Activated T-cell treated with anti-CD3 and anti-CD28 coated beads, Interleukin-2, amount 50 U/mL, for 24 hours (primary cell): ENCODE measurements at places on chromosomes 5 and 9.

GRCh38 chr9:6909181-6909580, 151.4 kb downstream of the KDM4C start:
- no peak for DNase-seq

GRCh38 chr5:9924614-9925013, 294.5 kb upstream of the TAS2R1 start:
- no peak for DNase-seq

DNA sequence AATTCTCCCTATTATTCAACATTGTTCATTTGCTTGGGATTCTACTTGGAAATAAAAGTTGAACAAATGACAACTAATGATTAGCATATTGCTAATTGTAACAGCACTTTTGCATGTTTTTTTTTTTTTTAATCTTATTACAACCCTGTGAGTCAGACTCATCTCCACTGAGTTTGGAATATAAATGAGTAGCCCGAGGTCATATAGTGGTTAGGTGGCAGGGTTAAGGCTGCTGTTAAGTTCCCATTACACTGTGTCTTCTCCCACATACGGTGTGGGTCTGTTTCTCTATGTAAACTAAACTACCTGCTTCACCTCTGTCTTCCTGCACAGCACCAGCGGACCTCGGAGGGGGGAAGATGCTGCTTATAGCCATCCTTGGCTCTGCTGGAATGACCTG, 92.4 kb downstream of the EQTN start:
- DNase-seq: no peak

DNA sequence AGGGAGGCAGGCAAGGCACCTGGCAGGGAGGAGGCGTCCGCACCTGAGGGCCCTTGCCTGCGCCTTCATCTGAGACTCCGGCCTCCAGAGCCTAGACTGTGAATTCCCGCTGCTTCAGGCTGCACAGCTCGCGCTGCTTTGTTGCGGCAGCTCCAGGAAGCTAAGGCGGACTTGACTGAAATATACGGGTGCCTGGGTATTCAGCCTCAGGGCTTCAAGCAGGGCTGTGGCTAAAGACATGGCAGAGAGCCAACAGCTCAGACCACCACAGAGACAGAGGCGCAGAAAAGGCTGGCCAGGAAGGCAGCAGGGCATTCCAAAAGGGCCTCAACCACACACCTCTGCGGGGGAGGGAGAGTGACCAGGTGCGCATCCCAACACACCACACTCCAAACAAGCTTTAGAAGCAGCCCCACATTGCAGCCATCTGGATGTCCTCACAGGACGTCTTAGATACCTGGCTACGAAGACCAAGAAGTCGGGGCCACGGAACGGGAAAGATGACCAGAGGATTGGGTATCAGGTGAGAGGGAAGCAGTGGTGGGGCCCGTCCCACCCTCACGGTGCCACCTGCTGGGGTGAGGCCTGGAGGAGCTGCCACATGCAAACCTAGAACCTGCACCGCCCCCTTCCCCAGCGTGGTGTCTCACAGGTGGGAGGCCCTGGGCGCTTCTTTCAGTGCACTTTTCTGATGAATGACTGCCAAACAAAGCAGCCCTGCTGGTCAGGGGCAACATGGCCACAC, 1.7 kb upstream of the DPH7 start:
- no peak for DNase-seq

DNA sequence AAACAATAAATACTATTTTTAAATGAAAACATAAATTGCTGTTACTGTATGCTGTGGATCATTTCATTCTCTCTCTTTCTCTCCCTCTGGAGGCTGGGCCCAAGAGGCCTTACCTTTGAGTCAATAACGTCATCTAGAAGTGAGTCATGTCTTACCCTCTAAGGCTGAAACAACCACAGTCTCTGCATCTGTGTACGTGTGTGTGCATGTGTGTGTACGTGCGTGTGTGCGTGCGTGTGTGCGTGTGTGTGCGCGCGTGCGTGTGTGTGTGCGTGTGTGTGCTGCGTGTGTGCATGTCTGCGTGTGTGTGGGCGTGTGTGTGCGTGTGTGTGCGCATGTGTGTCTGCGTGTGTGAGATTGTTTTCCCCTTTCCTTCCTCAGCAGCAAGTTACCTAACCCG, 13.6 kb upstream of the IL17B start:
- no peak for DNase-seq

DNA sequence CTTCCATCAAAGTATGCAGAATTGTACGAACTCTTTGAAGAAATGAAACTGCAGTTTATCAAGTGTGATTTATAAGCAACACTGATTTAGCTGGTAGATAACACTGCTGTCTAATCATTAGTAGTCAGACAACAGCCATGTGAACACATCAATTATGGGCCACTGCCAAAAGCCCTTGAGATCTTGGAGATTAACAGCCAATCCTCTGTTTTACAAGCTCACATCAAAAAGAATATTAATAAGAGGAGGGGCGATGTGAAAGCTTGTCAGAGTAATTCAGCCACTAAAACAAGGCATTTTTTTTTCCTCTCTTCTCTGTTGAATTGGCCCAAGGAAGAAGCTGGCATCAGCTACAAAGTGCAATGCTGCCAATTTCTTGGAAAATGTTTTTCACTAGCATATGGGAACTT, 28.1 kb downstream of the ZNF608 start:
- DNase-seq: no peak

- DNase-seq: no peak
Observed at GRCh38 chr9:112487799-112488340, 1.2 kb downstream of the KIAA1958 start.

DNA sequence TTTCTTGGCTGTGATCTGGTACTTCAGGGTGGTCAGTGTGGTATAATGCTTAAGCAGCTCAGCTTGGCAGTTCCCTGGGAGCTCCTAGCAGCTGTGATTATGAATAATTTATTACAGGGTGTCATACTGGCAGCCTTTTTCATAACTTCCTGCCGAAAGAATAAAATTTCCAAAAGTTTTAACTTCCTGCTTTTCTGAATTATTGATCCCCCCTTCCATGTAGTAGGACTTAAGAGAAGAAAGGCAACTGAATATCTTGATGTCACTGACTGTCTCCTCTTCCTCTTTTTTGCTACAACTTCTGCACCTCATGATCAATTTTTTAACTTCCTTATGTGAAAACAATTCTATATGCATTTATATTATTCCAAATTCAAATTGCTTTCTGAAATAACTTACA, 74.3 kb upstream of the SPEF2 start:
- no peak for DNase-seq

- no peak for DNase-seq
Observed at GRCh38 chr5:1380910-1381309, 36.0 kb upstream of the CLPTM1L start.

DNA sequence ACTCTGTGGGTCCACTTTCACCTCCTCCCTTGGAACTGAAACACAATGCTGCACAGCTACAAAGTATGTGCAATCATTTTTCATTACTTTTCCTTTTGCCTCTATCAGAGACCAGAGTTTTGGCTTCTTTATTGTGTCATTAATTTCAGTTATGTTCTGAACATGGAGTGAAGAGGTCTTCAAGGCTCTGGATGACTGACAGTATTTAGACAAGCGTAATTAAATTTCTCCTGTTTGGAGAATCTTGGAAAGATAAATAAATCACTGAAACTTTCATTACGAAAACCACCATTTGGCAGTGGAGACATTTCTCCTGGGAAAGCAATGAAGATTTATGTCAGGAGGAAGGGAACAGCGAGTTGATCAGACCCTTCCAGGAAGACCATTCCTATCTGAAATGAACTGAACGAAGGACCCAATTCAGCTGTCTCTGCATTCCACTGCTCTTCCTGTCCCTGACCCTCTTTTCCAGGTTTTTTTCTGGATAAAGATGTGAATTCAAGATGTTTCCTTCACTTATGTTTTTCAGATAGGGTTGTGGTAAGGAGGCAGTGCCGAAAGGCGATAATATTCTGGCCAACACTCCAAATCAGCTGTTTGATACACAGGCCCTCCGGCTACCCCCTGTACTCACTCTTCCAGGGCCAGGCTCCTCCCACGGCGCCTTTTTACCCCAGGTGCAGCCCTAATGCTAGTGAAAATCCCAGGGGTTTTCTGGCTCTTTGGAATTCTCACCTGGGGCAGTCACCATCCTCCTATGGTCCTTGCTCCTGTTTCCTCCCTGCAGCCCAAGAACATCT, 77.2 kb upstream of the OSMR start:
- no peak for DNase-seq

GRCh38 chr5:25489834-25490538, 845.2 kb upstream of the CDH10 start:
- DNase-seq: no peak

DNA sequence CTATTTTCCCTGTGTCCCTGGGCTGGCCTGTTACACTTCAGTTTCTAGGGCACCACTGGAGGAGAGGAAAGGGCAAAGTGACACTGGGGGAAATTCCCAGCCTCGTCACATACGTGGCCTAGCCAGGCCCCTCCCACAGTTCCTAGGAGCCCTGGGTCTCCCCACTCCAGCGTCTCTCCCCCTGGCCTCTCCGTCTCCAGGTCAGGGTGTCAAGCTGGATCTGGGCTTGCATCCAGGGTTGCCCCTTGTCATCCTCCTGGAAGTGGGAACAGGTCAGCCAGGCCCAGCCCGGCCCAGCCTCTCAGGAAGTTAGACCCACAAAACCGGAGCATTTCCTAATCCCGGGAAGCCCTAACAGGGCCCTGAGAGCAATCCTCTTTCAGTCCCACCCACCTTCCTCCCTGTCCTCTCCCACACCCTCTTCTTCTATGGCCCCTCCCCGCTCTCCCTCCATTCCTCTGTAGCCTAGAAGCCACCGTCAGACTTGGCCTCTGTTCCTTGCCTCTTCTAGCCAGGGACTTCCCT, 4.7 kb upstream of the TNIP1 start:
- DNase-seq: peak; percentile 58

DNA sequence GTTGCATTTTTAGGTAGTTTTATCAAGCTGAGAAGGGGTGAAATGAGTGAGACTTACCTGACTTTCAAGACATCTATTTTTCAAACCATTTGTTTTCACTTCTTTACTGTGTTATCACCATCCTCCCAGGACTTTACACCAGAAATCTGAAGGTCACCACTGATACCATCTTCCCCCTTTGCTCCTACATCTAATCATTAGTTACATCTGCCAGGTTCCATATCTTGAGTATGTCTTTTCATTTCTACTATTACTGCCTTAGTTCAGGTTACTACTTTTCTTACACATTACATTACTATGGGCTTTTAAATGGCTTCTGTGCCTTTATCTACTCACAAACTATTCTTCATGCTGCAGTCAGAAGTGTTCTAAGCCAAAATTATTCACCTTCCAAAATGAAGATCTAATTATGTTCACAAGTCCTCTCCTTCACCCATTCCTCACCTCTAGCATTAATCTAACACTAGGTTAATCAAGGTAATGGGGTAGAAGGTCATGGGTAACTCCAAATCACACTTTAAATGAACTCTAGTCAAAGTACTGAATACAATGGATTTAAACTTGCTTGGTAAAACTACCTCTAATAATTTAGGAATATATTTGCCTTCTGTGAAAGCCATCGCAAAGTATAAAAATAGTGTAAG, 2.1 kb upstream of the HSDL2 start:
- no peak for DNase-seq

GRCh38 chr9:112755016-112755427, 4.5 kb downstream of the SNX30 start:
- DNase-seq: no peak

DNA sequence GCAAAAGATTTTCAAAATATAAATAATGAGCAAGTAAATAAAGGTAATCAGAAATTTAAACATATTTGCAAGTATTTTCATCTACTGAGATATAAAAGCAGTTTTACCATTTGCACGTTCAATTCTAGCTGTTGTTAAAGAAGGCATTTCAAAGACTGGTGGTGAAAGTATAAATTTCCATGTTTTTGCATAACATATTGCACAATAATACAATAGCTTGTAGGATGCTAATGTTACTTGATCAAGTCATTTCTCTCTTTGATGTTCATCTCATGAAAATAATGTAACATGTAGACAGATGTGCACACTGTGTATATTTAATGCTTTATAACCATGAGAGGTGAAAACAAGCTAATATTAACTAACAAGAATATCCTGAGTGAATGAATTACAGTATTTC, 651.9 kb downstream of the CDH9 start:
- DNase-seq: no peak

- no peak for DNase-seq
Observed at GRCh38 chr5:20680718-20681302, 692.8 kb upstream of the CDH18 start.

GRCh38 chr9:91658513-91659105, 235.0 kb upstream of the NFIL3 start:
- no peak for DNase-seq

- DNase-seq: no peak
Observed at GRCh38 chr5:170520372-170520771, 16.6 kb downstream of the KCNIP1 start.

GRCh38 chr5:139664086-139664693, 16.0 kb downstream of the CXXC5 start:
- DNase-seq: no peak

DNA sequence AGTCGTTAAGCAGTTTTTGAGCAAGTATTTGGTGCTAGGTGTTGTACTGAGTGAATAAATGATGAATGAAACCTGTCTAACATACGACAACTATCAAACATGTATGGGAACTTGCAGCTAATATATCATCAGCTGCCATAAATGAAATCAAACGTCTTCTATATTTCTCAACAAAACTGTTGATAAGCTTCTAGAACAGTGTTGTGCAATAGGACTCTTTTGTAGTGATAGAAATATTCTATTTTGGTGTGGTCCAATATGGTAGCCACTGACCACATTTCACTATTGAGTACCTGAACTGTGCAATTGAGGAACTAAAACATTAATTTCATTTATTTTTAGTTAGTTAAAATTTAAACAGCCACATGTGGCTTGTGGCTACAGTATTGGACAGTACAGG, 16.3 kb upstream of the FYB1 start:
- no peak for DNase-seq

DNA sequence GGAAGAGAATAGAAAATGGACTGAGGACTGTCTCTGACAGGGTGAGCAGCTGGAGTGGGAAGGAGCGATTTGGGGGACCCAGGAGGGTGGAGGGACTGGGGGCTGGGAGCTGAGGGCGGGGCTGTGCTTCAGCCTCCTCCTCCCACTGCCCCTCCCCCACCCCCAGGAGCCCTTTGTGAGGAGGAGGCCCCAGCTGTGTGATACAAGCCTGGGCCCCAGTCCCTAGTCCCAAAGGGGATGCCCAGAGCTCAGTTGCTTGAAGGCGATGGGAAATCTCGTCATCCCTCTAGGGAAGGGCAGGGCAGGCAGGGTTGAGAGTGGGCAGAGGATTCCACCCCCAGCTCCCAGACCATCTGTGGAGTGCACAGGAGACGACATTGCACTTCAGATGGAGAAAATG, at the start of gene SPATA31E1:
TSS of gene SPATA31E1 (plus strand) at position 251 of the 400 bp plus-strand sequence. CDS start at position 266, 15 bp downstream.
- peak; percentile 17 for DNase-seq

DNA sequence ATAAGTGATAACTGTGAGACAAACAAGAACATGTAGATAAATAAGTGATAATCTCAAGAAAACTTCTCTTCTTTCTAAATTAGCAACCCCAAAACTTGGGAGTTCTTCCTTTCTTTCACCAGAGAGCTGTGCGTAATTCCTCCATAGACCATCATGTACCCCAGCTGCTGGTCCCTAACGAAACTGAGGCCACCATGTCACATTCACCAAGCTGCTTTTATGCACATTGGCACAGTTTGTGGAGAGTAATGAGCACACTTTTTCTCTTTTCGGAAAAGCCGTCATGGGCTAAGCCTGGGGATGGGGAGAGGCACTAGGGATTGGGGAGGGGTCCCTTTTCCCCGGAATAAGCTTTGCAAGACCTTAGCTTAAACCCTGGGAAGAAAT, 561.4 kb downstream of the BNC2 start:
- DNase-seq: no peak
